ENCODE measurements at places on chromosomes 6 and 20.

DNA sequence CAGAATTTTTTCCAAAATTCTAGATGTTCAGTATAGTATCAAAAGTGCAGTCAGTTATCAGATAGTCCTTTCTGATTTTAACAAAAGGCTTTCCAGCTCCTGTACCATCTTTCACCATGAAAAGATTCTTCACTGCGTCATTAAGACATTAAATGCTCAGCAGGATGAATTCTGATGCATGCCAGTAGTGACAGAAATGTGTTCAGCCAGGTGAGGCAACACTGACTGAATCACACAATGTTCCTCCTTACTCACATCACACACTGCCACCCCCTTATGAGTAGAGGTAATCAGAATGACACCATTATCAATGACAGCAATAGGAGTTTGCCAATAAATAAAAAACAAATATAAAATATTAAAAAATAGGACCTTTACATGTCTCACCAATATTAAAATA lies 426.6 kb upstream of the PLCB4 start:
- DNase-seq: no peak

DNA sequence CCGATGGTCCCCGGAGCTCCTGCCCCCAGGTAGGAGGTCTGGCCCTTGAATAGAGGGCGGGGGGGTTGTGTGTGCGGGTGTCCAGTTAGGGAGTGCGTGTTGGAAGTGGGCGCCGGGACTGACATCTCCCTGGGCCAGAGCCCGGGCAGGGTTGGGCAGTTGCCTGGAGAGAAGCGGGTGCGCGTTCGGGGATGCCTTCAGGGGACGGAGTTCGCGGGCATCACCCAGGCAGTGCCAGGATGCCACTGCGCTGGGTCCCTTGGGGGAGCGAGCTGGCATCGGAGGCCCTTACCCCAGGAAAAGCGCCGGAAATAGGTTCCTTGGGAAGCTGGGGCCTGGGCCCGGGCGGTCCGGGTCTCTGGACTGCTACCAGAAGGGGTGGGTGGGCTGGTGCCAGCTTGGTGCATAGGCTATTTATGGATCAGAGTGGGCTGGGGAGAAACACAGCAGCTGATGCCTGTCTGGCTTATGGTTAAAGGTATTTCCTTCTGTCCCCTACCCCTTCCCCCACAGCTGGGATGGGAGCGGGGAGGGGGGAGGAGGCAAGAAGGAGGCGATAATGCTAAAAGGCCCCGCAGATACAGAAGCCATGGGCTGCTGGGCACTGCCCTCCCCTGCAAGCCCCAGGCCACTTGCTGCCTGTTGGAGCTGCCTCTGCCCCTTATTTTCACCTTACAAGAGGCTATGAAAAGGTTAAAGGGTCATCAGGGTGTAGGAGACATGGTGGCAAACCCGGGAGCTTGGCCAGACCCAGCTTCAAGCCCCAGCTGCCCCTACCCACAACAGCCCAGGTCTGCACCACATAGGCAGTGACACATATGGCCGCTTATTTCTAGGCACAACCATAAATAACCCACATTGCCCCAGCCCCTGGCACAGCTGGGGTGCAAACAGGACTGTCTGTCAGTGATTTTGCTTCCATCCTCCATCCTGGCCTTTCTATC lies 638 bp downstream of the PACSIN1 start:
- no peak for DNase-seq

- no peak for DNase-seq
These were observed 3.7 kb upstream of the DBNDD2 start for GRCh38 chr20:45404438-45404837.

GRCh38 chr6:12262236-12263061 lies 27.7 kb upstream of the EDN1 start:
- DNase-seq: no peak

- DNase-seq: no peak
These were observed 91.2 kb downstream of the DNAH8 start for GRCh38 chr6:38806271-38806670.

DNA sequence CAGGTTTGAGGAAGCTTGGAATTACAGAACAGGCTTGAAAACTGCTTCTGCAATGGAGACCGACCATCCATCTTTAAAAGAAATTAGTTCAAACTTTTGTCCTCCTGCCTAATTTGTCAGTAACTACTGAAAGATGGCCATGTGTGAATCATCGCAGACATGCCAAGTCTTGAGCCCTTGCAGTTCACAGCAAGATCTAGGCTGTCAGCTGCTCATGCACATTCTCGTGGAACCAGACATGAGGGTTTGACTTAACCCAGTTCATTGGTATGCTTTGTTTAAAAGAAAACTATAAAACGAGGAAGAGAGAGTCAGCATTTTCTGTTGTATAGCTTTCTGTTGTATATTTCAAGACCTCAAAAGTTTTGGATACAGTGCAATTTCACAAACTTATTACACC lies 74.0 kb upstream of the SAMD5 start:
- peak; percentile 1 for DNase-seq
